H4 (cell line): ENCODE measurements at places on chromosomes 13 and 19. TPM values are rescaled to one million over a fixed set of nuclear protein-coding genes. Genes with fewer than 3 reads are reported as not detected.

KCNN4 gene
- total RNA-seq: 1.2 and 3.1 TPM in 2 replicates

JAK3 gene
- 0.37 and 0.90 TPM in 2 replicates for total RNA-seq

C13orf42 gene
- not detected in 2 replicates for total RNA-seq

ZNF544 gene
- total RNA-seq: 0.02 and 0.08 TPM in 2 replicates

CALR3 gene
- total RNA-seq: 0.08 and 0.47 TPM in 2 replicates

- no peak for DNase-seq
Observed at GRCh38 chr13:46795321-46795720, 1.6 kb downstream of the ESD start.

DNA sequence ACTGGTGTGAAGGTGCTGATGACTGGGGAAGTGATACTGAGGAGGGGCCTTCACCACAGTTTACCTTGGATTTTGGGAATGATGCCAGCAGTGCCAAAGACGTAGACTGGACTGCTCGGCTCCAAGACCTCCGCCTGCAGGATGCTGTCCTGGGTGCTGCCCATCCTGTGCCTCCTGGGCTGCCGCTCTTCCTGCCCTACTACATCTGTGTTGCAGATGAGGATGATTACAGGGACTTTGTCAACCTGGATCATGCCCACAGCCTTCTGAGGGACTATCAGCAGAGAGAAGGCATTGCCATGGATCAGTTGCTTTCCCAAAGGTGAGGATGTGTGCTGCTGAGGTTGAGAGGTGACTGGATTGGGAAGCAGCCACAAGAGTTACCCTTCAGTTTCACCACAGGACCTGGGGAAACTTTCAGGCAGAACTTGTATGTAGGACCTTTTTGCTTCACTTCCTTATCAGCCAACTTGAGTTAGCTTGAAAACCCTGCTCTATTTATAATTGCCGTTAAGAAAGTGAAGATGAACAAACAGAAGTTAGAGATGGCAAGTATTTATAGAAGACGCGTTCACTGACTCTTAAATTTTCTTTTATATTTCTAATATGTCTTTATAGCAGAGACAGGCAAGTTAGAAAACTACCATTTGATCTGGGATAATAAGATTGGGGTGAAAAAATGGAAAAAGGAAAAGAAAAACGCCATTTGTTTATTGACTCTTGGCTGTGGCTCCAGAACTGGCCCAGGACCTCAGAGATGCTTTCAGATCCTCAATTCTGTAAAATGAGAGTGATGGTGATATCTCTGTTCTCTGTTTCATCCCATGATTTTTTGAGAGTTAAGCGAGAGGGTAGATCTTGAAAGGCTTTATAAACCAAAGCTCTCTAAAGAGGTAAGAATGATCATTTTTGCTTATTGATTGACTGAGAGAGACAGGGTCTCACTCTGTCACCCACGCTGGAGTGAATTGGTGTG lies 5.3 kb downstream of the PDCD2L start:
- DNase-seq: no peak

GRCh38 chr19:2045501-2046045 lies 5.5 kb downstream of the MKNK2 start:
- DNase-seq: no peak

DNA sequence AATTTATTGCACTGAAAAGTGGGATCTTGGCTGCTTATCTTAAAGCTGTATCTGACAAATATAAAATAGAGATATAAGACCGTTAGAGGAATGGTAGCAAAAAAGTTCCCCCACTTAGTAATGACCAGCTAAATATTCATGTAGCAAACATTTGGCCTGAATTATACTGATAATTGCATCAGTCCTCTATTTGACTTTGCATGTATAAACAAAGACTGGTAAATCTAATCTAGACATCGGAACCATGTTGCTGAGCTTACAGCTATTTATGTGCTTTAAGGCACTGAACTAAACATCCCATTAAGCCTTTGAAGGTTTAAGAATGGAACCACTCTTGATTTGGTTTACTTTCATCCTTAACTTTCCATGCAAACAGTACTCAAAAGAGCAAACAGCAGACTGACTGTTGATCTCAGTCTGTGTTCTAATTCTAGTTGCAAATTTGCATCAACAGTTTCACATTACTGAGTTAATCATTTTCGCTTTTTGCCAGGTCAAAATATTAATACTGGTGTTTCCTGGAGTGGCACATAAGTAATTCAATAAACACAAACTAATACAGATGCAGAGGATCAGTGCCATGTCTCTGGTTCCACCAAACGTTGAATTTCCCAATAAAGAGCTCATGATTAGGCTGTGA lies 203.5 kb upstream of the HTR2A start:
- no peak for DNase-seq

DNA sequence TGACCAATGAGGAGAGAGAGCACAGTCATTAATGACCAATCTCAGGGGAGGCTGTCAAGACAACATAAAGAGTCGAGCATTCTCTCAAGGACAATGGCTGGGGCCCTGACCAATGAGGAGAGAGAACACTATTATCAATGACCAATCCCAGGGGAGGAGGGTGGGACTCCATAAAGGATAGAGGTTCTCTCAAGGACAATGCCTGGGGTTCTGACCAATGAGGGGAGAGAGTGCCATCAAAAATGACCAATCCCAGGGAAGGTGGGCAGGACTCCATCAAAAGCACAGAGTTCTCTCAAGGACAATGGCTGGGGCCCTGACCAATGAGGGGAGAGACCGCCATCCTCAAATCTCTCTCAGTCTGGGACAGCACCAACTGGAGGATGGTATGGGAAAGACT lies 3.3 kb upstream of the KLK11 start:
- DNase-seq: no peak

- DNase-seq: peak; percentile 79
Observed at GRCh38 chr13:41916173-41916954, 44.5 kb downstream of the VWA8 start.

GRCh38 chr13:50255639-50256038 lies 240.4 kb downstream of the KCNRG start:
- DNase-seq: no peak

- DNase-seq: peak; percentile 37
Observed at GRCh38 chr19:13060233-13060963, 42.3 kb downstream of the LYL1 start.

- DNase-seq: no peak
Observed at GRCh38 chr19:17806945-17807344, 12.0 kb downstream of the B3GNT3 start.

DNA sequence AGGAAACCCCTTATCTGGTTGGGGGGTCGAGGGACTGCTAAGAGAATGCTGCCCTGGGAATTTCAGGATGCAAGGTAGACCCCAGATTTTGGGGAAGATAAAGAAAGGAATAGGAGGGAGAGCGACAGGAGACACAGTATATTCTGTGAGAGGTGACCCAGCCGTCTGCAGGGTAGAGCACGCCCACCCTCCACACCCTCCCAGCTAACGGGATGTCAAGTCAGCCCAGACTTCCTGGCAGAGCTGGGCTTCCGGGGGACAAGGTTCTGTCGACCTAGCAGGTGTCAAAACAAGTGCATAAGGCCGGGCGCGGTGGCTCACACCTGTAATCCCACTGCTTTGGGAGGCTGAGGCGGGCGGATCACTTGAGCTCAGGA lies 695 bp upstream of the PRR36 start:
- DNase-seq: no peak

DNA sequence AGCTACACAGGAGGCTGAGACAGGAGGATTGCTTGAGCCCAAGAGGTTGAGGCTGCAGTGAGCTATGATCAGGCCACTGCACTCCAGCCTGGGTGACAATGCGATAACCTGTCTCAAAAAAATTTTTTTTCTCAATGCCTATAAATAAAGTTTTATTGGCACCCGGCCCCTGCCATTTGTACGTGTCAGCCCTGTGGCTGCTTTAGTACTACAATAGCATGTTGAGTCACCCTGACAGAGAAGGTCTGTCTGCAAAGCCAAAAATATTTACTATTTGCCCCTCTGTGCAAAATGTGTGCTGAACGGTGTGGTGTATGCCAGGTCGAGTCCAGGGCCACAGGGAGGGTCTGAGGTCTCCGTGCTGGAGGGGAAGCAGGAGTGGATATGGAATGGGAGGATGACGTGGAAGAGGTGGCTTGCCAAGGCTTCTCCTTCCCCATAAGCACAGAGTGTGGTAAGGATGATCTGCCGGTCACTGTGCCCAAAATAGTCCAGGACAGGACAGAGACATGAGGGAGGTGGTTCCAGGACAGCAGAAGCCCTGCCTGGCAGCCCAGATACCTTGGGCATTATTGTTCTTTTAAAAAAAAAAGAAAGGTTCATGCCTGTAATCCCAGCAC lies 10.0 kb downstream of the NMRK2 start:
- DNase-seq: no peak

DNA sequence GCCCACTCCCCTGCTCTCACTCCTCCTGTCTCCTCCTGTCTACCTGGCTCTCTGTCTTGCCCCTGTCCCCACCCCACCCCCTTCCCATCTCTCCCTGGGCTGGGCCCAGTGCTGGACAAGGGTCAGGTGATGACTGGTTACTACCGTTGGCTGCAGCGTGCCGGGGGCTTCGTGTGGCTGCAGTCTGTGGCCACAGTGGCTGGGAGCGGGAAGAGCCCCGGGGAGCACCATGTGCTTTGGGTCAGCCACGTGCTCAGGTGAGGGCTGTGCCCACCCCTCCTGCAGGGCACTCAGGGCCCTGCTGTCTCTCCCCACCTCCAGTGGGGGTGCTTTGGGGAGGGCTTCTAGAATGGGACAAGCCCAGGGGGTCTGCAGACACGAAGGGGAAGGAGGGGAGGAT lies 7.6 kb downstream of the TMEM160 start:
- peak; percentile 3 for DNase-seq

- no peak for DNase-seq
Observed at GRCh38 chr19:15112385-15112784, 5.2 kb downstream of the SYDE1 start.

- no peak for DNase-seq
Observed at GRCh38 chr13:49774376-49775005, 18.0 kb downstream of the KPNA3 start.

DNA sequence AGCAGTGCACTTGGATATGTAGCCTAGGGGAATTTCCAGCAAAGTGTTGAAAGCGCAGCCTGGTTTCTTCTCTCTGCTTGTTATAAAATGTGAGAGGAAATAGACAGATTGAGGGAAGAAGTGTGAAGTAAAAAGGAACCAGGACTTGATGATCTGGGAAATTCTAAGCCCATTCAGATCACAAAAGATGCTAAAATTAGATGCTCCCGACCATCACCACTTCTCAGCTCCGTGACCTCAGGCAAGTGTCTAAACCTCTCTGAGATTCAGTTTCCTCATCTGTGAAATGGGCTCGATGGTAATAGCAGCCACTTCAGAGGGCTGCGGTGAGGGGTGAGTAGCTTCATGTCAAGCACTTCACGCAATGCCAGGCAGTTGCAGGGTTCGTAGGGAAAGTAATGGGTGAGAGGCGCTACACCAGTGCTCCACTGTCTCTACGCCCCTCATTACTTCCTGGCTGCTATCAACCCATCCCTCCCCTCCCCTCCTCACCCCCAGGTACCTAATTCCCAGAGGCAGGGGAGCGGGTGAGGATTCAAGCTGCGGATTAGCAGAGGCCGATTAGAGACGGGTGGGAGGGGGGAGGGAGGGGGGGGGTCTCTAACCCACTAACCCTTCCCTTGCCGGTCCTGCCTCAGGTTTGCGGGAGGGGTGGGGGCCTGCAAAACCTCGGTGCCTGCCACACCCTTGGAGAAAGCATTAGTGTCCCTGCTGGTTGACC lies 9.0 kb upstream of the NFIC start:
- DNase-seq: no peak

DNA sequence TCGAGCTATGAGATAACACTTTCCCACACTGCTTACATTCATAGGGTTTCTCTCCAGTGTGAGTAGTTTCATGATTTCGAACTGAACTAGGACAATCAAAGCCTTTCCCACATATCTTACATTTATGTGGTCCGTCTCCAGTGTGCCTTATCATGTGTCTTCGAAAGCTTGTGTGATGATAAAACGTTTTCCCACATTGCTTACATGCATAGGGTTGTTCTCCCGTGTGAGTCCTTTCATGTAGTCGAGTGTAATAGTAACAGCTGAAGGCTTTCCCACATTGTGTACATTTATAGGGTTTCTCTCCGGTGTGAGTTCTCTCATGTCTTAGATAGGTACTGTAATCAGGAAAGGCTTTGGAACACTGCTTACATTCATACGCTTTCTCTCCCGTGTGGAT lies 16.3 kb downstream of the ZNF823 start:
- DNase-seq: no peak

GRCh38 chr13:41383386-41383785 lies 72.3 kb downstream of the NAA16 start:
- no peak for DNase-seq

GRCh38 chr19:30237140-30237539 lies 135.0 kb upstream of the ZNF536 start:
- no peak for DNase-seq

- DNase-seq: no peak
Observed at GRCh38 chr13:93709506-93710244, 483.1 kb downstream of the GPC6 start.

- DNase-seq: no peak
Observed at GRCh38 chr13:50927701-50928100, 18.1 kb downstream of the RNASEH2B start.
